ENCODE measurements at places on chromosomes 5 and 9.

- DNase-seq: no peak
Observed at GRCh38 chr9:123065196-123065595, 31.7 kb downstream of the GPR21 start.

DNA sequence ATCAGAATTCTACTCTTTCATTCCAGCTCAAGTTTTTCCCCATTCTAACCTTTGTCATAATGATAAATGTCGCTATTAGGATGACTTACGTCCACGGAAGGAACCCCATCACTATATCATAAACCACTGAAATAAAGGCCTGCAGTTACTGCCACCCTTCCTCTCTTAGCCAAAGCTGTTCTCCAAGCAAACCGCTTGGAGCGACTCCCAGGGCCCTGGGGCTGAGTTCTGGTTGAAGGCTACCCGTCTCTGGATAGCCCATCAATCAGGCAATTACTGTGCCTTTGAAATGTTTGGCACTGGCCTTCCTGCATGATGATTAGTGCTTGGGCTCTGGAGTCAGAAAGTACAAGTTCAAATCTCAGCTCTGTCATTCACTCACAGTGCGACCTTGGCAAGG, 386.0 kb downstream of the SPOCK1 start:
- DNase-seq: no peak

DNA sequence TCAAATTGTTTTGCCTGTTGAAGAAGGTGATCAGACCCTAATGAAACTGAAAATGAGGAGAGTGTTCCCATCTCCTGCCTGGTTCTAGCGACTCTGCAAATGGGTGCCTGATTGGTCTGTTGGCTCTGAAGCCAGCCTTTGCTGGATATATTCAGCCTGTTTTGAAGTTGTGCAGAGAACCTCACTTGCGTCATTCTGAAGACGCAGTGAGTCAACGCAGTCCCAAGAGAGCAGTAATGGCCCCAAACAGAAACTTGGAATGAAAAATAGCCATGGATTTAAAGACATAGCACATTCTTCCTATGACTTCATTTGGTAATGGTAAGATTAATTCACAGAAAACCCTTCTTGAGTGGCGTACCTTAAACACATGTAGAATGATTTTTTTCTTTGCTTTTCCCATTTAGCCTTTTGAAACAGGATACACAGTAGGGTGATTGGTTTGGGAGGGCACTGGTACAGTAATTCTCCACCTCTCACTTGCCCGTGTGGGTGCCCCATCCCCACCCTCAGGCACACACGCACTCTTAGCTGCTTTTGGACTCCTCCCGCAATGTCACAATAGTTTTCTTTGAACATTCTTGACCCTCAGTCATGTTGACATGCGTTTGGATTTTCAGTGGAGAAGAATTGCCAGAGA, 54.1 kb upstream of the ABL1 start:
- DNase-seq: no peak

DNA sequence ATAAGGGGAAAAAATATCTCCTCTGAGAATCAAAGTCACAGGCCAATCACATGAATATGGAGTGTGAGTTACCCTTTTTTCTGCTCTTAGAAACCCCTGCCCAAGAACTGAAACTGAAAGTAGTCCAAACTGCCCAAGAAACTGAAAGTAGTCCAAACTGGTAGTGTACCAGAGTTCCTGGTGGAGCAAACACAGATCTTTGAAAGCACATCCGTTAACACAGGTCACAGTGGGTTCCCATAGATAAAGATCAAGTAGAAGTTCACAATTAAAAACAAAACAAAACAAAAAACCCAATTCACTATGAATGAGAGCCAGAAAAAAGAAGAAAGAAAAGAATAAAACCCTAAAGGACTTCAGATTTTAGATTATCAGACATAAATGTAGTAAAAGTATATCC, 332.4 kb upstream of the EFNA5 start:
- no peak for DNase-seq

DNA sequence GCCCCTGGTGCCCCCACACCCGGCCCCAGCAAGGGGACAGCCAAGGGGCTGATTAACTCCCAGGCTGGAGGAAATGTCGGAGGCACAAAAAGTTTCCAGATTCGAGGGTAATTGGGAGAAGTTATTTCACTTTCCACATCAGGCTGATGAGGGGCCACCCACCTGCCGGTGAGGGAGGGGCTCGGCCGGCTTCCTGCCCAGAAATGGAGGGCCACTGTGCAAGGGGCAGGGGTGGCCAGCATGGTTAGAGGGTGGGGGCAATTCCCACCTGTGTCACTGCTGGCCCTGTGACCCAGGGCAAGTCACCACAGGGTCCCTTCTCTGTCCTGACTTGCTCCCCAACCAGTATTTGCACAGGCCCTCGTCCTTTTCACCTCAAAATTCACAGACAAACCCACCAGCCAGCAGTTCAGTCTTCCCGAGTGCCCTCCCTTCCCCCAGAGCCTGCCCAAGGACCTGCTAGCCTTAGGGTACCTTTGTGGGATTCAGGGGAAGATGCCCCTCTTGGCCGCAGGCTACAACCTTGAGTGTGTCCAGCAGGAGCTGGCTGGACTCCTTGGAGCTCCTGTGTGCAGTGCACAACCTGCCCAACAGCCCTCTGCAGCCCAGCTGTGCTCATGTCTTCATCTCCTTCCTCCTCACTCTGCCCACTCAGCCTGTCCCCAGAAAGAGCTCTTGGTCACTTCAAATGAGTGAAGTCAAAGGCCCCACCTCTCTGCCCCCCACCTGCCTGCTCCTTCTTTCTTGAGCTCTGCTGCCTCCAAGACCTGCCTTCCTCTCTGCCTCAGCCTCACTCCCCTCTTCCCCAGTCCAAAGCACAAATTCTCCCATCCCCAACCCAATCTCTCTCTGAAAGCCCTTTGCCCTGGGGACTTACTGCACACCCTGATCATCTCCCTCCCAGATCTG, 130.5 kb downstream of the BARX1 start:
- DNase-seq: no peak

DNA sequence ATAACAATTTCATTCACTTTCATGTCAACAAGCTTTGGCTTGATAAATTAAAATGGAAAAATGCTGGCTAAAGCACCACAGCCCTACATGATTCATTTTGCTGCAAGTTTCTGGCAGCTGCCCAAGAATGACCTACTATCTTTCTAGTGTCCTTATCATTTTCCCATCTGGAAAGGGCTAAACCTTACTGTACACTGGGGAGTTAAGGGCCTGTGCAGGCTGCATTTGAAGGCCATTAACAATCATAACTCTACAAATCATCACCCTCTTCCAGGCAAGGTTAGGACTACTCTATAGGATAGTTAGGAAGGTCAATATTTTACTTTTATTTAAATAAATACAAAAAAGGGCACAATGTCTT, 579.7 kb upstream of the ZNF608 start:
- DNase-seq: no peak

GRCh38 chr9:3150074-3150473, 306.2 kb upstream of the PUM3 start:
- no peak for DNase-seq

DNA sequence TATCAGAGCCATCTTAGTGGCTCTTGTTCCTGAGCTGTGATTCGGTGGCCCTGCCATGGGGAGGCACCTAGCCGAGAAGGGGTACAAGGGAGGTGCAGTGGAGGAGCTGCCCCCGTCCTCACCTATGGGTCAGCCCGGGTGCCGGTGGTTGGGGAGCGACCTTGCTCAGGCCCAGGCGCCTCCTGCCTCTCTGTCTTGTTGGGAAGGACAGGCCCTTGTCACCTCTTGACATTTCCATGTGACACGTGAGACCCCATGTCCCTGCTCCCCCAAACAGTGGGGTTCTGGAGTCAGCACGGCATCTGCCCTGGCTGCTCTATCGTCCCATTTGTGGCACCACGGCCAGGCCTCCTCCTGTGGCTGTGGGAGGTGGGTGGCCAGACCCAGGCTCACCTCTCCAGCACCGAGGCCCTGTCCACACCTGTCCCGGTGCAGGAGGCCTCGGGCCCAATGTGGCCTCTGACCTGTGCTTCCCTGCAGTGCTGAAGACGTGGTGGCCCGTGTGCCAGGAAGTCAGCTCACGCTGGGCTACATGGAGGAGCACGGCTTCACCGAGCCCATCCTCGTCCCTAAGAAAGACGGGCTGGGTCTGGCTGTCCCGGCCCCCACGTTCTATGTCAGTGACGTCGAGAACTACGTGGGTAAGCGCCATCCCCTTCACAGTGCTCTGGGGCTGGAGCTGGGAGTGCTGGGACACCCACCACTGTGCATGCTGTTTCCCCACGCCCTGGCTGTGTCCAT, 68.9 kb downstream of the PHF2 start:
- DNase-seq: no peak

DNA sequence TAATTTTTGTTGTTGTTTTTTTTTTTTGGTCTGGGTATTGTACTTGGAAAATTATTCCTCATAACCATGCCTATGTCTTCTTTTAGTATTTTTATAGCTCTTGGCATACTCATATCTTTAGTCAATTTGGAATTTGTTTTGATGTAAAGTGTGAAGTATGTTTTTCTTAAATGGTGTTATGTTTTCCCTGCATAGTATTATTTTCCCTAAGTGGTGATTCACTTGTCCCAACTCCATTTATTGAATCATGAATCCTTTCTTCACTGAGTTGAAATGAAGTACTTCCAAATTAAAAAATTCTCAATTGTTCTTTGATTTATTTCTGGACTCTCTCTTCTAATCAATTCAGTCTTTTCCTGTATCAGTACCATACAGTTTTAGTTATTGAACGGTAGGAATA, 46.5 kb downstream of the POLK start:
- no peak for DNase-seq

GRCh38 chr9:88530051-88530450, 4.9 kb upstream of the NXNL2 start:
- DNase-seq: no peak

DNA sequence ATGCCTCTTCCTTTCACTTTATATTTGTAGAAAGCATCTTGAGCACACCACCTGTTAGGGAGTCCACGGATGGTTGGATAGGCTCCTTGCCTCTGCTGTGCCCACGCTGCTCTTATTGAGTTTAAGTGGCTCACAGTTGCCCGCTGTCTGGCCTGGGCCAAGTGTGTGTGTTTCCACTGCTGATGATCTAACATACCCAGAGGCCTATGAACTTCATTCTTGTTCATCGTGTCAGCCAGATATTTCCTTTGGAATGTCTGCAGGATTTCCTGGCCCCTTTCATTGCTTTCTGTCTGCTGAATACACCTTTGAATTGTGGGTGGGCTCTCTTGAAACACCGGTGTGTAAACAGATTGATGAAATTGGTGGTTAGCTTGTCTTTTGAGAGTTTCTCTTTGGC, 46.6 kb downstream of the MVB12B start:
- DNase-seq: no peak

DNA sequence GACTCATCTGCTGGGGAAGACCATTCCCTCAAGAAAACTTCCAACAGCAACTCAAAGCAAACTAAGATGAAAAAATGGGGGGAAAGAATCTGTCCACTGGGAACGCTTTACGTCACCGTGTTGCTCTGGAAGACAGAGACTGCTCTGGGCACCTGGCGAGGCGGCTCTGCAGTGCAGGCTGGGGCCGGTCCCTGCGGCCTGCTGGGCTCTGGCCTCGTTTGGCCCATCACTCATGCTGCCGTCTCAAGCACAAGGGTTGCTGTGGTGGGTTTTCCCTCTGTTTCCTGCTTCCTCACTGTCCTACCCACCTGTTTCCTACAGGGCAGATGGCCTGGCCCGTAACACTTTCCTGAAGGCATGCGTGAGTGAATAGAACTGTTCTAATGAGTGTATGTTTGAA, 92.9 kb upstream of the OTULINL start:
- DNase-seq: no peak

DNA sequence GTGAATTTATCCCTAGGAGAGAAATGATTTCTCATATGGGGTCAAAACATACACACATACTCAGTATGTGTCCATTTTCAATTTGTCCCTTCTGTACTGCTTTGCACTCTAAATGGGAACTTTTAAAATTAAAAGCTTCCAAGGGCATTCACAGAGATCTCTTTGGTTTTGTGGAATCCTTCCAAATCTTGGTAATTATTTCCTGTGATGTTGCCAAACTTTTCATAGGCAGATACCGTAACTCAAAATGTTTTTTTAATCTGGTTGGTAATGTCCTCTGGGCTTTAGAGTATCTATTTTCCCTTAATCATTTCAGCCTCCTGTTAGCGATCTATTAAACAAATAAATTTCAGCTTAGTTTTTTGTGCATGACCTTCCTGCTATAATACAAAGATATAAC, 282.4 kb downstream of the ARHGEF28 start:
- no peak for DNase-seq

- DNase-seq: no peak
Observed at GRCh38 chr5:57171816-57172465, 1.9 kb upstream of the GPBP1 start.

- DNase-seq: no peak
Observed at GRCh38 chr9:37920471-37921167, 16.7 kb upstream of the SLC25A51 start.

DNA sequence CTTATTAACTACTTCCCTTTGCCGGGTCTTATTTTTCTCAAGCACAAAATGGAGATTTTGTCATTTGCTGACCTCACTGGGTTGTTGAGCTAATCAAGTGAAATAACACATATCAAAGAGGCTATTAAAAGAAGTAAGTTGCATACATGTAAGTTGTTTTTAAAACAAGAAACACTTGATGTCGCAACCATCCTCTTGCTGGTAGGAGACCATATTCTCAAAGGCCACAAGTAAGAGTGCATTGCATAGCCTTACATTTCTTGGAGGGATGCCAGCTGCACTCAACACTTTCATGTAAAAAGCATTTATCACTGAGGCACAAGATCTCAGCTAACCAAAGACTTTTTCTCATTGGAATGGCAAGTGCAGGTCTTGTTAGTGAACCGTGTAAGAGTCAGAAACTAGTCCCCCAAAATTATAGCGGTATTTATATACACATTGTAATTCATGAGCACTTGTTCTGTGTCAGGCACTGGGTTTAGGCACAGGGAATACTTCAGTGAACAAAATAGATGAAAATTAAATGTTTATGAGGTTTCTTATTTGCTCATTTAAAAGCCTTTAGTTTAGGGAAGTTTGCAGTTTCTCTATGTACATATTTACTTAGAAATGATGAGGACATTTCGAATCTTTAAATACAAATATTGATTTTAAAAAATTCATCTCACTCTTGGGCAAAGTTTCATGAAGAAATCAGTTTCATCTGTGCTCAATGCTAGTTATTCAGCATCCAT, 72.0 kb downstream of the ZFAND5 start:
- DNase-seq: no peak

Data from NCI-H1105 (cell line).